Cerebellar nuclear complex (tissue), 1 donor: ENCODE measurements at places on chromosomes 1 and 21.

- DNase-seq, result no peak
Measured at GRCh38 chr1:54325284-54325683, 80.9 kb downstream of the SSBP3 start.

- DNase-seq, result no peak
Measured at GRCh38 chr21:26686278-26686677, 113.2 kb upstream of the CYYR1 start.

GRCh38 chr1:27823784-27824183 lies 6.8 kb upstream of the PPP1R8 start:
- DNase-seq, result no peak

DNA sequence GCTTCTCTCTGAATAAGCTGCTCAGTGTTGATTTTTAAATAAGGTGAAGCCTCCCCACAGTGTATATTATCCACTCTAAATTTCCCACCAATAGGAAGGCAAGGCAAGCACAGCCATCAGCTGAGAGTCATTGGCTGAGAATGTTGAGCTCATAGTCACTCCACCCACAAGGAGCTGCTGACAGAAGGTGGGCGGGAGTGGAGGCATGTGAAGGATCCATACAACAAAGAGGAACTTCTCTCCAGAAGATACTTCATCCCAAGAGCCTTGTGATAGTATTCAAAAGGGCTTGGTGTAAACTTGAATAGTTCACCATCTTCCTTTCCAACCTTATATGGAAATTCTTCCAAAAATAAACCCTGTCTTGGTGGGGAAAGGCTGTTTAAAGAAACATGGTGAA lies 42.8 kb downstream of the SAMD13 start:
- no peak for DNase-seq

DNA sequence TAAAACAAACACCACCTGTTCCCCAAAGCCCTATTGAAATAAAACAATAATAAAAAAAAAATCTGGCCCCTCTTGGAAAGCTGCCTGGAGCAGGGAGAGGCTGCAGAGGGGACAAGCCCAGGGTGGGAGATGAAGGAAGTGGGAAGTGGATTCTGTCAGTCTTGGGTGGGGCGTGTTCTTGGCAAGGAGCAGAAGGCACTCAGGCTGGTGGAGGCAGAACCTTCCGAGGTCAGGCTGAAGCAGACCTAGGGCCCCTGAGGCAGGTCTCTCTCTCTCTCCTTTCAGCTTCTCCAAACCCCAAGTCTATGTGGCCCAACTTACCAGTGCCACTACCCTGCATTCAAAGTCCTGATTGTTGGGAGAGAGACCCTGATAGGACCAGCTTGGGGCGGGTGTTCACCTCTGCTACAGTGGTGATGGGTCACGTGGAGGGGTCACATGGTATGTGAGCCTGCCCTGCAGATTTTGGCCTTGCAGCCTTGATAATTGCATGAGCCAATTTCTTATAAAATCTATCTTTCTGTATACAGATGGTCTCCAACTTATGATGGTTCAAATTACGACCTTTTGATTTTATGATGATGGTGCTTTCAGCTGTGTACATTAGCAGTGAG lies 145.4 kb upstream of the C1orf174 start:
- no peak for DNase-seq

DNA sequence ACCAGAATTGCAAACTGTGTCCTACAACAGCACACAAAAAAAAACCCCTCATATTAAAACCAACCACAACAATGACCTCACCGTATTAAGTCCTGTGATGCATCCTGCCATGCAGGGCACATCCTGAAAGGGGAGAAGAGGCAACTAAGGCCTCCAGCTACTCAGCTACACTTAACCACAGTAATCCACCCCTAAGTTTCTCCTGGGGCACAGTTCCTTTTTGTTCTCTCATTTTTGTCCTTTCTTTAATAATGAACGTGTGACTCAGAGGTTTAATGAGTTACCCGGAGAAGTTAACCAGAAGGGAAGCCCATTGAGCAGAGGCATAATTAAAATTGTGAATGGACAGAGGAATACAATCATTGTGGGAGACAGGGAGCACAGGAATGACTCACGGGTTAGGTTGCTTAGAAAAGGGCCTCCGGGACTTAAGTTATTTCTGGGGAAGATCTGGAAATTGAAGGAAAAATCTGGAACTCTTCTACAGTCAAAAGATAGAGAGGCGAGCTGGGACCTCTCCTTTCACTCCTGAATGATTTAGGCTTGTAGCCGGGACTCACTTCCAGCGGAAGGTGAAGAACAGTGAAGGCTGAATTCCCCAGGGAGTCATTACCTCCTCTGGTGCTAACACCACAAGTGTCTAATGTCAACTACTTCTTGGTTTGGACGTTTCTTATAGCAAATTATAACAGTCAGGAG lies 36.9 kb upstream of the HIVEP3 start:
- no peak for DNase-seq

DNA sequence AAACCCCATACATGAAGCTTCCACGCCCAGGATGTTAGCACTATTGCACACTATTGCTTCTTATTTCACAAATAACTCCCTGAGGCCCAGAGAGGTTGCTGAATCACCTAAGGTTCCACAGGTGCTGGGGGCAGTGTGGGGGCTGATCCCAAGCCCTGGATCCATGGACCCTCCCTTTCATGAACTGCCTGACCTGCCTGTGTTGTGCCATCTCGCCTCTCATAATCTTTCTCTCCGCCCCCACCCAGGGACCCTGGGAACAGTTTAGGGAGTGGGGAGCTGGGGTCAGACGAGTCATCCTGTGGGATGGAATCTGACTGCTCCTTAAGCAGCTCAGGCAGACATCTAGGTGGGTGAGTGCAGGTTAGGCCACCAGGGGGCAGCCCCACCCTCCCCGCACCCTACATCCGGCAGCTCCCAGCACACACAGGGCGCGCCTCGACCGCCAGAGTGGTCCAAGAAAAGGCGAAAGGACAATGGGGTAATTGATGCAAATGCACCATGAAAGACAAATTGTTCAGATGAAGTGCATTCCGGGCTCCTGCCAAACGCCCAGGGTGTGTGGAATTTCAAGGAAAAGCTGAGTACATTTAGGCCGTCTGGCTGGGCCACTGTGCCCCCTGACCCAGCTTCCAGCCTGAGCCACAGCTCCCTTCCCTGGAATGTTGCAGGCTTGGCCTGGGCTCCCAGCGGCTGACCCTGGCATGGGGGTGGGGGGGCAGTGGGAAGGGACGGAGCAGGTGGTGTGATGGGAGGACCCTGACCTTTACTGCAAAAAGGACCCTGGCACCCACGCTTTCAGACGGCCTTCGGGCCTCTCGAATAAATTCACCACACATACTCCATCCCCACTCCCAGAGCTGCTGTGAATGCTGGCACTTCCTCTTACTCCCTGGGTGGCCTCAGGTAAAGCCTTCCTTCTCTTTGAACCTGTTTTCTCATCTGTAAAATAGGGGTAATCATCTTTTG lies 20.8 kb downstream of the PHLDA3 start:
- DNase-seq, result no peak

GRCh38 chr21:32494934-32495709 lies 82.6 kb downstream of the EVA1C start:
- no peak for DNase-seq

- DNase-seq, result no peak
Measured at GRCh38 chr1:28470146-28470545, 35.7 kb upstream of the RCC1 start.

DNA sequence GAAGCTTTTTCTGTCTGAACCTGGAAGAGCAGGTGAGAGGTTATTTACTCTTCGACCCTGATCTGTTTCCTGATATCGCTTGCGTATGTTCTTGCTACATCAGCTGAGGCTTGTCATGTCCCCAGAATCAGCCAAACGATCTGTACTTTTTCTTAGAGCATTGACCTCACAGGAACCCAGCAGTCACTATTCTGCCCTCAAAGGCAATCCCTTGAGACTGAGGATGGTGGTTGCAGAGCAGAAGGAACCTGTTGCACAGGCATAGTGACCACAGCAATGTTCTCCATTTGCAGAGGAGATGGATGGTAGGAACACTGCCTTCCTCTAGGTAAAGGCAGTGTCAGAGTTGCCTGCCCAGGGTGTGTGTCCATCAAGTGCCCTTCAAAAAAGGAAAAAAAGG lies 11.3 kb upstream of the LACTBL1 start:
- DNase-seq, result no peak

- no peak for DNase-seq
Measured at GRCh38 chr1:170267317-170267716, 121.6 kb downstream of the NTMT2 start.

GRCh38 chr1:84539972-84540371 lies 33.6 kb upstream of the GNG5 start:
- no peak for DNase-seq

- no peak for DNase-seq
Measured at GRCh38 chr1:74652711-74653139, 20.9 kb downstream of the ERICH3 start.

GRCh38 chr1:1427106-1427819 lies 6.2 kb upstream of the ANKRD65 start:
- DNase-seq, result no peak

DNA sequence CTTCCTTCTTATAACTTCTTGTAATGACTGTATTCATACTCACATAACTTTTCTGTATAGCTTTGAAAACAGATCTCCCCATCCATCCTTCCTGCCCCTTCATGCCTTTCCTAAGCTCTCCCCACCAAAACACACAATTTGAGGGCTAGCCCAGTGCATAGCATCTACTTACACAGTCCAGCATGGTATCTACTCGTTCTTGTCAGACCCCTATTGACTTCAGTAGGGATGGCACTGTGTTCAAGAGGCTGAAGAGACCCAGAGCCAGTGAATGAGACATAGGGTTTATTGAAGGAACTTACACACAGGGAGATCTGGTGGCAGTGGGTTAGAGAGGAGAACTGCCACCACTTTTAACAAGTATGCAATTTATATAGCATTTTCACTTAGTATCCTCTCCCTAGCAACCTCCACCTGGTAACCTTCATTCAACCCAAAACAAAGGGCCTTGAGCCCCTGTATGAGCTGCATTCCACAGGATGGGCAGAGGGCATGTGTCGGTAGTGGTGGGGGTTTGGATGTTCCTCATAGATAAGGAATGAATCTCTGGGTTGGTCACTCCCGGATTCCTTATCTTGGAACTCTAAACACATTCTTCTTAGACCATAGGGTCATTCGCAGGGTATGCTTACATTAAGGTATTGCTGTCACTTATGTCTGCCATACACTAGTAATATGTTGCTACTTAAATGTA lies 64.9 kb upstream of the GNG12 start:
- no peak for DNase-seq

DNA sequence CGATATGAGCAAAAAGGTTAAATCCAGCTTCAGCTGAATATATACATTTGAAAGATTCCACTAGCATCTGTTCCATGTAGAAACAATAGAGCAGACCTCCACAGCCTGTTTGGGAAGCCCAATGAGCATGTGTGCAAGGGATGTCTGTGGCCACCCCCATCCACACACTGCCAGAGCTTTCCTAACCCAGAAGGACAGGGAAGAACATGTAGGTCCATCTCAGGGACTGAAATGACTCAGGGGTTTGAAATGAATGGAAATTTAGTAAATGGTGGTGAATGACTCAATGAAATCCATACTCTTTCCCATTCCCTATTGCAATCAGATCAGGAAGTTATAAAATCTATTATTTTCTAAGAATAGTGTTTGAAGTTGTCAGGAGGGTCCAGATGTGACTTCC lies 397.2 kb downstream of the DUSP10 start:
- no peak for DNase-seq

DNA sequence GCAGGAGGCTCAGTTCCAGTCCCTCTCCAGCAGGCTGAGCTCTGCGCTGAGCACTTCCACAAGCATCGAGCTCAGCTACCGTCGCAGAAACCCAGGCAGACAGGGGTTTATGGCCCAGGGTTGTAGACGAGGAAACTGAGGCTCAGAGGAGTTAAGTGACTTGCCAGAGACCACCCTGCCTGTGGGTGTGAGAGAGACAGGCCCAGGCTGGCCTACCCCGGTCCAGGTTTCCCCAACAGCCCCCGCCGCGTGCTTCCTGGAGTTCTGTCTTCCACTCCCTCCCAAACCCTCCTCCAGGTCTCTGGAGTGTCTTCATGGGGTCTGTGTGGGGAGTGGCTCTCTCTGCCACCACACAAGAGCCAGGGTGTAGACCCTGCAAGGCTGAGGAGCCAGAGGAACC lies 615.9 kb downstream of the PTPRU start:
- DNase-seq, result no peak

DNA sequence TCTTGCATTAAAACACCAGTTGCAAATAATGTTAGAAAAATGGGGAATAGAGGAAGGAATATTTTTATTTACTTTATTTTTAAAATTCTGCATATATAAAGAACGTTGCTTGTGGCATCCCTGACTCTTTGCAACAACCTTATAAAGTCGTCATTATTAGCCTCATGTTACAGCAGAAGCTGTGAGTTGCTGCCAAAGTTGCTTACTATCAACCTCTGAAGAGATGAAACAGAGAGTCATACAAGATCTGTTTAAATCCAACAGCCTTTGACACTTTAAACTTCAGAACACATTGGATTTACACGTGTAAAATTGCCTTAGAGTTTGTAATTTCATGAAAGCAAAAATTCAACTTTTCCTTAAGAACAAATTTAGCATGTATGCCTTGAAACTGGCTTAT lies 221.9 kb downstream of the MRPL39 start:
- DNase-seq, result no peak

DNA sequence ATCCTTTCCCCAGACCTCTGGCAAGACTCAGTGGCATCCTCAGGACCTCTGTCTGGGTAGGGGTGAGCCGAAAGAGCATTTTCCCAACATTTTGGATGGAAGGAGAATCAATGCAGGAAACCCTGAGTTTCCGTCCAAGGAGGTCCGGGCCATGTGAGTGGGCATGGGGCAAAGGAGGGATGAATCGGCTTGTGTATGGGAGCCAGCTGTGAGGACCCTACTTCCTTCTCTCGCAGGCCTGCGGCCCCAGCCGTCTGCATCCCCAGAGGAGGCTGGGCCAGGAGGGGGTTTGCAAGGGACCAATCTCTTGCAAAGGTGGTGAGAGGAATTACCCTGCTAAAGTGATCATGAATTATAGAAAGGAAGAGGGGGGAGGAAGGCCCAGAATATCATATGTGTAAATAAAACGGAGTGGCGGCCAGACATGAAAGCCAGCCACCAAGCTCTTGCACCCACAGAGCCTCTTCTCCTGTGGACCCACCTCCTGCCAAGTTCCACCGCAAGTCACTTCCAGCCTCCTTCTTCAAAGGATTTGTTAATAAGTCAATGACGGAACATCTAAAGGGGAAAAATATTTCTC lies 48.2 kb upstream of the POU3F1 start:
- DNase-seq, result no peak
